GM23338 (cell line): ENCODE measurements at places on chromosomes 12 and 14. TPM values are rescaled to one million over a fixed set of nuclear protein-coding genes. Genes with fewer than 3 reads are reported as not detected.

GRCh38 chr14:22885975-22886374 lies 3.0 kb downstream of the REM2 start:
- H3K27ac ChIP-seq, result no peak overlapping the region
- peaks cover 28% of the 10 kb centered on the region for H3K4me1 ChIP-seq
- DNase-seq, result no peak

DNA sequence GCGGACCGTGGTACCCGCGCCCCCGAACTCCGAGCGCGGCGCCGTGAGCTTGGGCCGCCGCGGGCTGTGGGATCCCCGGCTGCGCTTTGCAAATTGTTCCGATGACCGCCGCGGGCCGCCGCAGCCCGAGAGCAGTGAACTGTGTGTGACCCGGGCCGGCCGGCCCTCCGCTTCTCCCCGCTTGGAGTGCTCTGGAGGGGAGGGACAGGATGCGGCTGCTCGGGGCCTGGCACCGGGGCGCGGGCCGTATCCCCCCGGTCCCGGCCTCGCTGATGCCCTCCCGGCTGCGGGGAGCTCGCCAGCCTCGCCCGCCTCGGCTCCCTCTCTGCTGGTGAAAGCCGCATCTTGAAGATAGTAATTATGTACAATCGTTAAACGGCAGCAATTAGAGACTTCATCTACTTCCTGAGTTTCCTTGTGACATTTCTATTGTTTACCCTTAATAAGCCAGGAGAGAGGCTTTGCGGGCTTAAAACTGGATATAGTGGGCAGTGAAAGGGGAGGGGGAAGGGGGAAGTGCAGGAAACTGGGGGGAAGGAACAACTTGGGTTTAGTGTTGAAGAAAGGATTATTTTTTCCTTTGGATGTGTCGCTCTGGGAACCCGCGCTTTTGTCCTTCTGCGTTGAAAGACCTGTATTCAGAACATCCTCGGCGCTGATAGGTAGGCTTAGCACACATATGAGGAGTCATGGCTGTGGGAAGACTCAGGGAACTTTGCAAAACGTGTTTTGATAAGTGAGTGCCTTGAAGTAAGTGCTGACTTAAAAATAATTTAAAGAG lies 1.2 kb downstream of the PELI2 start:
- no peak overlapping the region for H3K27ac ChIP-seq
- H3K36me3 ChIP-seq, result no peaks in the 10 kb centered on the region
- H3K4me3 ChIP-seq, result peak overlapping the region; percentile 94
- peak; percentile 64 for DNase-seq
- peaks cover 35% of the 10 kb centered on the region for H3K4me1 ChIP-seq

DNA sequence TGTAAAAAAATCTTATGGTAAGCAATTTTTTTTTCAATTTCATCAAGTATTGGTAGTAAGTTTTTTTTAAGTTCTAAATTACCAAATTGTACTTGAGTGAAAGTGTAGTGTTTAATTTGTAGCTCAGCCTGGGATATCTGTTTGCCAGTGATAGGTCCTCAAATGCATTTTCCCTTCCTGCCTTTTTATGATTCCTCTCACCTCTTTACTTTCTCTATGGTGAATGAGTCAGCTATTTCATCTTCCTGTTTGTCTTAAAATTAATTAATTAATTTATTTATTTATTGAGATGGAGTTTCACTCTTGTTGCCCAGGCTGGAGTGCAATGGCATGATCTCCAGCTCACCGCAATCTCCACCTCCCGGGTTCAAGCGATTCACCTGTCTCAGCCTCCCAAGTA lies 10.6 kb downstream of the SRP54 start:
- no peaks in the 10 kb centered on the region for H3K27me3 ChIP-seq
- H3K4me3 ChIP-seq, result no peak overlapping the region
- H3K4me1 ChIP-seq, result no peaks in the 10 kb centered on the region
- no peak overlapping the region for H3K27ac ChIP-seq
- H3K36me3 ChIP-seq, result peaks cover 5% of the 10 kb centered on the region; the same call in 1 of the 2 replicates

The DHH gene
- polyA plus RNA-seq, result 0.09 TPM in 1 of 2 replicates, not detected in the other
